ENCODE measurements at places on chromosomes 3 and 15.

GRCh38 chr3:98025392-98025945 is 9.6 kb downstream of the GABRR3 start:
- DNase-seq, result no peak

GRCh38 chr3:65412588-65412987 is 626.1 kb downstream of the MAGI1 start:
- peak; percentile 12 for DNase-seq

DNA sequence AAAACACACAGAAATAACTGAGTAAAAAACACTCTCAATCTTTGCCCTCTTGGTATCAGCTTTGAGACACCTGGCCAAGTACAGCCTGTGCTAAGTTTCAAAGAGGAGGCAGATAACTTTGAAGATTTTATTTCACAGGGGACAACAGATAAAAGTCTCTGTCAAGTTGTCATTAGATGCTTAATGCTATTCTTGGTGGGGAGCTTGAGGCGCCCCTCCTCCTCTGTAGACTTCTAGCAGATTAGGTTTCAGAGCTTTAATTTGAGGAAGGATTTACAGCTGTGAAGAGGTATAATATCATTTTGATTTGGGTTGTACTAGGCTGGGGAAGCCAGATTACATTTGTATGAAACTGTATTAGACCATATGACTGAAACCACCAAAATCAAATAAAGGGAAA is 620.3 kb downstream of the FHIT start:
- DNase-seq, result no peak

- no peak for DNase-seq
Observed at GRCh38 chr15:38053205-38053604, 118.8 kb downstream of the TMCO5A start.

DNA sequence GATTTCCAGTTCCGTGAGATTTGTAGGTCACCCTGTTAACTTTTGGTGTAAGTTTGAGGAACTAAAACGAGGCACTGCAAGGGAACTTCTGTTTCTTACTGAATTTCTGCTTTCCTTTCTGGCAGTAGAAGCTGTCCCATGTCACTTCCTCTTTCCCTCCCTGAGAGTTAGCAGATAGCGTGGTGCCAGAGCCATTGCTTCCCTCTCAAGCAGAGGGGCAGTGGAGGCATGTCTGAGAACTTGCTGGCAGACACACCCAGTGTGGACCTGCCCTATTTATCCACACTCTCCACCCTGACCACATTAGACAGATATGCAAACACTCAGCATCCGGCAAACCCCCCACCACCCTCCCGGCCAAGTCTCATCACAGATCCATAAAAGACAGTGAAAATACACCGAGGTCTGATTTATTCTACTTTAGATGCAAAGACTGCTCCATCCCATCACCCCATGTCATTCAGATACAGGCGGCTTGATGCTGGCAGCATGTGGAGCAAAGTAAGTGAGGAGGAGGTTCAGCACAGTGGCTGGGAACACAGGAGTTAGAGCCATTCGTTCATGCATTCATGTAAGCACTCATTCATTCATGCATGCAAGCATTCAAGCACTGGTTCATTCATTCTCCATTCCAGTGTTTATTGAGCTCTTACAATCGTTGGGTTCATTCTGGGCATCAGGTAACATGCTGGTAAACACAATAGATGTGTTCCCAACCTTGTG is 324.7 kb downstream of the SHQ1 start:
- peak; percentile 26 for DNase-seq

Data from hippocampal formation (tissue), 2 donors.